Activated B cell treated with CpG ODN at 0.5 μM for 24 hours (primary cell): ENCODE measurements at places on chromosomes 4 and X.

DNA sequence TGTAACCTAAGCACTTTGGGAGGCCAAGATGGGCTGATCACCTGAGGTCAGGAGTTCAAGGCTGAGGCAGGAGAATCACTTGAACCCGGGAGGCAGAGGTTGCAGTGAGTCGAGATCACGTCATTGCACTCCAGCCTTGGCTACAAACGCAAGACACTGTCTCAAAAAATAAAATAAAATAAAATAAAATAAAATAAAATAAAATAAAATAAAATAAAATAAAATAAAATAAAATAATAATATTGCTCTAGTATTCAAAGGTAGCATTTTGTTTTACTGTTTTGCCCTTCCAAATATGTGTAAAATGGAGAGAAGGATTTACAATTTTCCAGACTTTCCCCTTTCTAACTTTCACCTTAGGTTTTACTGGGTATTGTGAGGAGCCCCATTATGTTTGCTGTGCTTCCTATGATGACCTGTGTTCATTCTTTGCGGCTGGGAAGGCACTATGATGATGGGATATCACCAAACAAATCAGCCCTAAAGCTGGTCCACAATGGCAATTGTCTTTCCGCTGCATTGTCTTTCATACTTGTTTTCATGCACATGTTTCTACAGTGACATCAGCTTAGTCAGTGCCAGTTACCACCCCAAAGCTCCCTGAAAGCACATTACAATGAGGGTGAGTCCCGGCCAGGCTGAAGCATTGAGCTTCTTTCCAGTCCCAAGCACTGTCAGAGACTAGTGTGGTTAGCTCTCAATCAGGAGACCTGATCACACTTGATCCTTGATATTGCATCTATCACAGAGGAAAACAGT is 50.8 kb downstream of the DTHD1 start:
- DNase-seq: no peak

DNA sequence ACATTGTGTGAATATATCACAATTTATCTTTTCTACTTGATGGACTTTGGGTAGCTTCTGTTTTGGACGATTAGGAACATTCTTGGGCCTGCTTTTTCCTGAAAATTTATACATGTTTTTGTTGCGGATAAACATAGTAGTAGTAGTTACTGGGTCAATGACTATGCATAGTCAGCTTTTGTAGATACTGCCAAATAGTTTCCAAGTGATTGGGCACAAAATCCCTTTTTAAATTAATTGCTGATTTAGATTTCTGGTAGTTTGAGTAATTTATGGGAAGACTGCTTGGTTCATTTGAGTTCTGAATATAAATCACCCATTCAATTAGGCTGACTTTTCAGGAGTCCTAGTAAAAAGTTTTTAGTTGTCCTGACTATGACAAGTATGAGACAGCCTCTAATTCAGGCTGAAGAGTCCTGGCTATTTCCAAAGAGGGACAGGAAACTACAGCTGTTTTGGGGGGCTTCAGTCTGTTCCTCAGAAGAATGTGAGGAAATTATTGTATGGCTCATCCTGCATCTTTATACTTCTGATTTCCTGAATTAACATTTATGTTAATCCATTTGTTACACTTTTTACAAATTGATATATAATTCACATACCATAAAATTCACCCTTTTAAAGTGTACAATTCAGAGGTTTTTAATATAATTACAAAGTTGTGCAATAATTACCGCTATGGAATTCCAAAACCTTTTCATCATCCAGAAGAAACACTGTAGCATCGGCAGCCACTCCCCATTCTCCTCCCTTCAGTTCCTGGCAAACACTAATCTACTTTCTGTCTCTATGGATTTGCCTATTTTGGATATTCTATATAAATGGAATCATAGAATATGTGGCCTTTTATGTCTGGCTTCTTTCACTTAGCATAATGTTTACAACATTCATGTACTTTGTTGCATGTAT is 14.2 kb downstream of the LRP2BP start:
- no peak for DNase-seq

DNA sequence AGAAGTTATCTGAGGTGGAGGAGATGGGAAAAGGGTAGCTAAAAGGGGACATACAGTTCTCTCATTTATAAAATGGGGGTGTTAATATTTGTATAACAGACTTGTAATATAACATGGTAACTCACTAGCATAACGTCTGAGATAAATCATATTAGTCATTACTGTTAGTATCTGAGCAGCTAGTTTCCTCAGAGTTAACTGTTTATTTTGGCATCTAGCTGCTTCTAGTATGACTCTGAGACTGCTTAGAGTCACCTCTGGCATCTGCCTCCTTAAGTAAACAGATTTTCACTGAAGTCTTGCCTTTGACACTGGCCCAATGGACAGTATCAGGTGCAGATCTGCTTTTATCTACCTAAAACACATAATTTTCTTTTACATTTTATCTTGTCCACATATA is 58.1 kb downstream of the SLC30A9 start:
- DNase-seq: no peak

- DNase-seq: no peak
Observed at GRCh38 chr4:48462363-48462762, 20.8 kb upstream of the SLC10A4 start.

DNA sequence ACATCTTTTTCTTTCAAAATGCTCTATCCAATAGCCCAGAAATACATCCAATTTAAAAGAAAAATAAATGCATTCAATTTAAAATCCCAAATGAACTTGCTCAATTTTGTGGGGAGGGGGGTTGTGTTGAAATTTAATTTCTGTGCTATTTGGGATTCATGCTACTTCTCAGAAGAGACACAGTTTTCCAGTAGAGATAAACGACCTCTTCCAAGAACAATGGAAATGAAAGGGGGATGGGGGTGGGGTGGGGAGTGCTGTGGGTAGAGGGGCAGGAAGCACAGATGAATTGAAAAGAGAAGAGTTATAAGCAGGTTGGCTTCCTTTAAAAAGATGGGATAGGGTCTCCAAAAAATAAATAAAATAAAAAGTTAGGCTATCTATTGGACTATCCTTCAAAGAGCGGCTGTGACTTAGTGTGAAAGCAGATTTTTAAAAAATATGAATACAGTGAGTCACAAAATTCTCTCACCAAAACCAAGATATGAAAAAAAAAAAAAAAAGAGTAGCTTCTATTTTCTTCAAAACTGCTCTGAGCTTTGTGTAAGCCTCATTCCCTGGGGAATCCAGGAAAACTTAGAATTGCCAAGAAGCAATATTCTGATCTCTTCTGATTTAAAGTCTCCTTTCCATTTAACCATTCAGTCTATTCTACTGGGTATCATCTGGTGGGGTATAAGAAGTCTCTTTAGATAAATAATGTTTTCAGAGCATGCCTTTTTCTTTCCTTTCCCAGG is 324.3 kb downstream of the PTTG2 start:
- DNase-seq: no peak

DNA sequence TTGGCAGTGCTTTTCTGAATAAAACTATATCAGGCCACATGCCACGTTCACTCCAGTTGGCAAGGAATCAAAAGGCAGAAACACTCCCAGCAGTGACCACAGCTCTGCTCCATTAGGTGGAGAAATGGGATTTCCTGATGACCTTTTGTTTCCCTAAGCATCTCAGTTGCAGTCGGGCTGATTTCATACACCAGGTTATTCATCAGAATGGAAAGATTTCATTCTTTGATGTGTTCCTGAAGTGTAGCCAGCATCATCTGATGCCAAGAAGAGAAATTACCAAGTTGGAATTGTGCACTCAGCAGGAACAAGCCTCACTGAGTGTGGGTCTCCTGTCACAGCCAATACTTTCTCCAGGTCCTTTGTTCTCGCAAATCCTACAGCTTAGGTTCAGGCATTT is 193.7 kb downstream of the SPATA18 start:
- no peak for DNase-seq

GRCh38 chr4:53912766-53913497 is 151.5 kb downstream of the CHIC2 start:
- no peak for DNase-seq
